NAMALWA (cell line): ENCODE measurements at places on chromosomes 1 and 21.

DNA sequence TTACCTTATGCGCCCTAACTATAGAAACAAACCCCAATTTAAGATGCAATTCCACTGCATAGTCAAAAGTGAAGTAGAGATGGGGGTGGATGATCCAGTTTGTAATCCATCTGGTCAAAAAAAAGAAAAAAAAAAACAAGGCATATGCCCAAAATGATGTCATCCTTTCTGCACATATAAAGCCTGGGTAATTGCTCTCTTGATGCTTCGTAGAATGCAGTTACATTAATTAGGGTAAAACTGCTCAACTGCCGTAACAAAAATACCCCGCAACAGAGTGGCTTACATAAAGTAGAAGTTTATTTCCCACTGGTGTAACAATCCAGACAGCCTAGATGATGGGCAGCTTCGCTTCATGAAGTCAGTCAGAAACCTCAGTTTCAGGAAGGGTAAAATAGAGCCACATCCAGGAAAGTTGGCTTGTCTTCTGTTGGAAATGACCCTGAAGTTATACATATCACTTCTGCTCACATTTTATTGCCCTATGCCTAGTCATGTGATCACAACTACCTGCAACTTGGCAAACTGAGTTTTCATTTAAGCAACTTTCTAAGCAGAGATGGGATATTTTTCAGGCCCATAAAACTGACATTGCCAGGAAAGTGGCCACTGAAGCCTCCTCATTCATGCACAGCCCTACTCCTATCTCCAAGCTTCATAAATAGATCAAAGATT lies 221.7 kb downstream of the C1orf94 start:
- no peak for DNase-seq

GRCh38 chr1:245179706-245180105 lies 24.9 kb downstream of the KIF26B start:
- DNase-seq = peak; percentile 41

DNA sequence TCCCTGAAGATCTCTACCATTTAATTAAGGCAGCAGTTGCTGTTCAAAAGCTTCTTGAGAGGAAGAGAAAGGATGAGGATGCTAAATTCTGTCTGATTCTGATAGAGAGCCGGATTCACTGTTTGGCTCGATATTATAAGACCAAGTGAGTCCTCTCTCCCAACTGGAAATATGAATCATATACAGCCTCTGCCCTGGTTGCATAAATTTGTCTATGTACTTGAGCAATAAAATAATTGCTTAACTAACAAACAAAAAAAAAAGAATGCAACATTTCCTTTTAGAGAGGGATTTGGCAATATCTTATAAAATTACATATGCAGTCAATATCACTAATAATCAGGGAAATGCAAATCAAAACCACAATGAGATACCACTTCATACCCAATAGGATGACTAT lies 26.8 kb downstream of the ALDH9A1 start:
- no peak for DNase-seq

- DNase-seq = peak; percentile 66
These were observed 997 bp downstream of the PRKACB start for GRCh38 chr1:84145068-84145467.

GRCh38 chr1:218620956-218621355 lies 275.8 kb downstream of the TGFB2 start:
- DNase-seq = no peak

DNA sequence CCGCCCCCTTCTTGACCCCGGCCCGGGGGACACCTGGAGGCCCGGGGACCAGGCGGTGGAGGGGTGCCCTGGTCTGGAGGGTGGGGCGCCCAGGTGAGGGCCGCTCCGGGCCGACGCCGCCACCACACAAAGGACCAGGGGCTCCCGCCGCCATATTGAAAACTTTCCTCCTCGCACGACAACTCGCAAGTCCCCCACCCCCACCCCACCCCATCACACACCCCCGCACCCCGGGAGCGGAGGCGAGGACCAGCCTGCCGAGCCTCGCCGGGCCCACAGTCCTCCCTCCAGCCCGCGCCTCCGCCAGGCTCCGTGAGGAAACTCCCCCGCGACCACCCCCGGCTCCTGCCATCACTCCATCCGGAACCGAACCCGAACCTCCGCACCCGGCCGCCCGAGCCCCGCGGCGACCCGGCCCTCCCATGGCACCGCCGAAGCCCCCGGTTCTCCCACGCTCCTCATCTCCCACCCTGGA lies 733 bp downstream of the KDM5B start:
- no peak for DNase-seq

GRCh38 chr1:48194801-48195200 lies 27.7 kb upstream of the SLC5A9 start:
- DNase-seq = no peak

DNA sequence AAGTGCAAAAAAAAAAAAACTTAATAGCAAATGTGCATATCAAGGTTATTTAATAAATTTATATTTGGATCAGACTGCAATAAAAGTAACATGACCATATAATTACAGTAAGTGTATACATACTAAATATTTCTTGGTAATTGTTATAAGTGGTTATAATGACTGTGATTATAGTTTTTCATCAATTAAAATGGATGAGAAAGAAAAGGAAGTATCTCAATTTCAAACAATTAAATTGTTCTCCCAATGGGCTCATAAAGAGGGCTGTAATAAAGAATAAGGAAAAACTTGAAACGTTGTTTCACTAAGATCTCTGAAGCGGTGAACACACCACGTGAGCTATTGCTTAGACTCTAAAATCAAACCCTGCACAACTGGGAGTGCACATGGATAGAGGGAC lies 104.1 kb downstream of the CDC42BPA start:
- no peak for DNase-seq

- no peak for DNase-seq
These were observed 30.7 kb downstream of the PRKCZ start for GRCh38 chr1:2080884-2081283.
